ENCODE measurements at places on chromosomes 12 and 14.

GRCh38 chr14:99065551-99065950, 206.4 kb downstream of the BCL11B start:
- DNase-seq = no peak

DNA sequence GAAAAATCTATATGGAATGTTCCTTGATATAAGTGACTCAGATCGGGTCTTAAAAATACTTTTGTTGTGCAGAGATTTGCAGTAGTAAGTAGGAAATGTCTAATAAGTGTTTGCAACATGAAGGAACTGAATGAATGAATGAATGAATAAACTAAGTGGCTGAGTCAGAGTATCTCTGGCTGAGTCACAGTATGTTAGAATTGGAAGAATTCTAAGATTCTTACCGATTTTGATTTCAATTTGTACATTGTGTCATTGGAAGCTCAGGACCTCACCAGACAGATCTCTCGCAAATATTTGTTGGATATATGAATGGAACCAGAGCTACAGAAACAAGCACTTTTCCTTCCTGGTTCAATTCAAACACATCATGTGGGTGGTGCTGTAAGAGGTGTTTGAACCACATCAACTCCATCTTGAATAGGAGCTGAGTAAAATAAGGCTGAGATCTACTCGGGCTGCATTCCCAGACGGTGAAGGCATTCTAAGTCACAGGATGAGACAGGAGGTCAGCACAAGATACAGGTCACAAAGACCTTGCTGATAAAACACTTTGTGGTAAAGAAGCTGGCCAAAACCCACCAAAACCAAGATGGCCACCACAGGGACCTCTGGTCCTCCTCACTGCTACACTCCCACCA, 123.9 kb upstream of the FOXN3 start:
- DNase-seq = peak; percentile 50

DNA sequence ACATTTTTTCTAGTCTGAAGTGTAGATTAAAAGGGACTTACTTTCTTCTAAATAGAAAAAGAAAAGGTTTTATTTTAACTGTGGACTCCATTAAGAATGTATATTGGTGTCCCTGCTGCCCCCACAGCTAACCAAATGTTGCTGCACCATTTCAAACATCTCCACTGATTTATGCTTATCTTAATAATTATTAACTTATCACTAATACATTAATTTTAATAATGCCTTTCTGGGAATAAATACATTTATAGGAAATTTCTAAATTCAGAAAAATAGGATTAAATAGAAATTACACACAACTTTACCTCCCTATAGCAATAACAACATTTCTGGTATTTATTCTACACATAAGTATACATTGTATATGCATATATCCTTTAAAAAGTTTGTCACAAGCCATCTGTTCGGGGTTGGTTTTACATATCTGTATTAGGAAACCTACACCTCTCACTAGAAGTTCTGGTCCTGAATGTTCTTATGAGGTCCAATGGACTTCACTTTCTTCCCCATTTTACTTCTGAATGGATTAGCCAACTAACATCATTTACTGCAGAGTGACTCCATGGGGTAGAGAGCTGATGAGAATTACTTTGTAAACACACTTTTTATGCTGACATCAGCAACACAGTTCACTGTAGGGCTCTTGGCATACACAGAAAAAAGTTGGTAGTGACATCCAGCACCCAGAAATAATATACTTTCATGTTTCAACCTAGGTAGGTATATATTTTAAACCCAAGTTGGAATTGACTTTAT, 9.4 kb upstream of the SELPLG start:
- no peak for DNase-seq

DNA sequence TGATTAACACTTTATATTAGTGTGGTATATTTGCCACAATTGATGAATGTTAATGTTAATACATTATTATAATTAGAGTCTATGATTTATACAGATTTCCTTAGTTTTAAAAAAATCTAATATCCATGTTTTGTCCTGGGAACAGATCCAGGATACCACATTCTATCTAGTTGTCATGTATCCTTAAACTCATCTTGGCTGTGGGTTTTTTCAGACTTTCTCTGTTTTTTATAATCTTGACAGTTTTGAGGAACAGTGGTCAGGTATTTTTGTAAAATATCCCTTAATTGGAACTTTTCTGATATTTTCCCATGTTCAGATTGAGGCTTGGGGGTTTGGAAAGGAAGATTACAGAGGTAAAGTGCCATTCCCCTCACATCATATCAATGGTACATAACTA, 104.1 kb downstream of the LMNTD1 start:
- DNase-seq = no peak

DNA sequence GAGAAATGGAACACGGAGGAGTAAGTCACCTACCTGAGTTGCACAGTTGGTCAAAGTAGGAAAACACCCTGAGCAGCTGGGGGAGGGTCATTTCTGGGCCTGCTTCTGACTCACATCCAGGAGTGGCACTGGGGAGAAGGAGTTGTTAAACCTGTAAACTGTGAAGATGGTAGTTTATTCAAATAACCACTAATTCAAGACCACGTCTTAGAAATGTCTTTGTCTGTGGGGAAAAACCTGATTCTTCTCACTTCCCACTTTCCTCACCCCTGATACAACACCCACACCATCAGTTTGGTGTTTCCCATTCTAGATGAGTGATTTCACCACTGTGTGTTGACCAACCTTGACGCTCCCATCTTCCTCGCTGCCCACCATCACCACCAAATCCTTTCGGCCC, 207.1 kb downstream of the ANO4 start:
- no peak for DNase-seq

- DNase-seq = peak; percentile 83
These were observed 218.1 kb downstream of the MON2 start for GRCh38 chr12:62684570-62685295.

DNA sequence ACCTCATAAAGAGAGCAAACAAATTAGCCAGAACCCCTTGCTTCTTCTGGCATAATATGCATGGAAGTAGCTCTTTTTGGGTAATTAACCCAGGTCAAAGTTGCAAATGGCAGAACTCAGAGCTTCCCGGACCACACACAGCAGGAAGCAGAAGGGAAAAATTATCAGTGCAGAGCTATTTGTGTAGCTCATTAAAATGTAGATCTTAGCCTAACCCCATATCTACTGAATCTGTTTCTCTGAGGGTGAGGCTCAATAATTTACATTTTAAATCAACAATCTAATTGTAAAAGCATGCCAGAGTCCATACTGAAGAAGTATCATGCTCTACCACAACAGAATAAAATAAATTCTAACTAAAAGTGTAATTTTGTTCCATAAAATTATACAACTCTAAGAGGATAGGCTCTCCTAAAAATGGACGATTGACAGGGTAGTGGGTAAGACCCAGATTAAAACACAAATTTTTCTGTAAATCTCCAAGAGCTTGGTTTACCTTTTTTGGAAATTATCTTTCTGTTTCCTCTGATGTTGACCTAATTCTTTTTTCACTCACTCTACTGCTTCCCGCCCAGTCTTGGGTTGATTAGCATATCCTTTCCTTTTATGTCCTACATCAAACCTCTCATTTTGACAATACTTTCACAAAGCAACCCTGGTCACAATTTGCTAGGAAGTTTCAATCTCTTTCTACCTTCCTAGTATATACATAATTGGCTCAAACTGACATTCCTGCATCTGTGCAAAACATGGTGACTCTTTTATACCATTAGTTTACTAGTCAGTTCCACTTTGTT, 213.3 kb upstream of the SLC16A7 start:
- DNase-seq = no peak

- DNase-seq = no peak
These were observed 94.0 kb downstream of the ESR2 start for GRCh38 chr14:64200170-64200569.

- no peak for DNase-seq
These were observed 846.4 kb downstream of the C12orf50 start for GRCh38 chr12:87182696-87183233.

GRCh38 chr14:21133901-21134300, 22.0 kb downstream of the OR5AU1 start:
- DNase-seq = no peak

DNA sequence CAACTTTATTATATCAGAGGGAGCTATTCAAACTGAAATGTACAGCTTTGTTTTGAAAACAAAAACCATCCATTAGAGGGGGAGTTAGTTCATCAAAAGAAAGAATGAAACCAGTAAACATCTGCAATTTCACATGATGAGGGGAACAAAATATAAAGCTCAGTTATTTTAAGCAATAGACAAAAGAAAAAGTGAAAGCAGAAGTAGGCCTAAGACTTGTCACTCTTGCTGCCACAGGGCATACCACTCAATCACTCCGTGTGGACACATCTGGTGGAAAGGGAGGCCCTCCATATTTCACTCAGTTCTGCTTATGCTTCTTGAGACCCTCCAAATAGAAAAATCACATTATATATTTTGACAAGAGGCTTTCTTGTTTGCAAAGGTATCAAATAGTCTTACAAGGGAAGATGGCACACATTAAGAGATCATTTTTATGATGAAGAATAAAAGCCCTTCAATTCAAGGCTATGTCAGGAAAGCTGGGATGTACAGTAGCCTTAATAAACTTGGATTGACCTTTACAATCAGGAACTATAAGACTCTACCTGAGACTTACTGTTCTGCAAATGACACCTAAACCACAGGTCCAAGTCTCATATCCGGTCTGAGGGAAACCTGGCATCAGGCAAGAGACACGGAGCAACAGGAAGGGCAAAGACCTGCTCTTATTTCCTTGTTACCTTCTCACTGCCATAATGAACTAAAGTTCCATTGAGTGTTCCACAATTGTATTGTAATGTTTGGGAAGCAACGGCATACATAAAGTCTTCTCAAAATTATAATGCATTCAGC, 222.5 kb upstream of the GRIP1 start:
- DNase-seq = no peak

Measured in cardiac fibroblast (primary cell).